8988T (cell line): ENCODE measurements at places on chromosomes 2 and 18.

GRCh38 chr2:241315879-241316631 lies at the start of gene SEPTIN2:
TSS of gene SEPTIN2 (plus strand) at chr2:241315925. CDS start at chr2:241324233, 8,308 bp downstream.
- no peak for DNase-seq

- no peak for DNase-seq
Measured at GRCh38 chr18:46676182-46676835, 19.3 kb upstream of the LOXHD1 start.

GRCh38 chr2:5036256-5036655 lies 655.9 kb upstream of the SOX11 start:
- no peak for DNase-seq

- no peak for DNase-seq
Measured at GRCh38 chr2:192004188-192004963, 157.5 kb upstream of the CAVIN2 start.

GRCh38 chr2:85163675-85164074 lies 30.5 kb downstream of the TCF7L1 start:
- DNase-seq = no peak

DNA sequence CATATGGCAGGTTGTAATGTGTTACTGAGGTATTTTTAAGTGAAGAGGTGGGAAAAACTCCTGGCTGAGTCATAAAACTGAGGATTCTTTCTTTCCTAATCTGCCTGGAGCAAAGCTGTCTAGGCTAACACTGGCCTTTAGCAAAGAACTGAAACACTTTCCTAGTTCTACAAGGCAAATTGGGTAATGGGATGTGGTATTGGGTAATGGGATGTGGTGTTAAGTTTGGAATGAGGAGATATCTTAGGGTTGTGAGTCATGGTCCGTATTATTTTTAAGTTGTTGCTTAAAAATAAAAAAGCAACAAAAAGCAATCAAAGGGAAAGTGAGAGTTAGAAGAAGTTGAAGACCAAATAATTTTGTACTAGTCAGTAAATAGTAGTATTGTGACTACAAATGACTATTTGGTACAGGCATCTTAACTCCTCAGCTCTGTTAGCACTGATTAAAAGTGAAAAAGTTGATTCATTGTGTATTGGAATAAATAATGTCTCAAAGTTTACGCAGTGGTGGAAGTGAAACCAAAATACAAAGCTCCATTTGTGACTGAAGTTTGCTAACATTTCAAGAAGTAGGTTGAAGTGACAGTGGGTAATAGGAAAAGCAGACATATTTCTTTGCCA lies 216.8 kb downstream of the CAMKMT start:
- no peak for DNase-seq

GRCh38 chr2:224983712-224984554 lies 58.3 kb downstream of the DOCK10 start:
- no peak for DNase-seq

- DNase-seq = no peak
Measured at GRCh38 chr2:60735496-60736250, 20.4 kb upstream of the PAPOLG start.

GRCh38 chr2:134647607-134648256 lies 71.1 kb downstream of the TMEM163 start:
- DNase-seq = no peak

GRCh38 chr2:32067549-32067948 lies 4.2 kb downstream of the SPAST start:
- DNase-seq = no peak

DNA sequence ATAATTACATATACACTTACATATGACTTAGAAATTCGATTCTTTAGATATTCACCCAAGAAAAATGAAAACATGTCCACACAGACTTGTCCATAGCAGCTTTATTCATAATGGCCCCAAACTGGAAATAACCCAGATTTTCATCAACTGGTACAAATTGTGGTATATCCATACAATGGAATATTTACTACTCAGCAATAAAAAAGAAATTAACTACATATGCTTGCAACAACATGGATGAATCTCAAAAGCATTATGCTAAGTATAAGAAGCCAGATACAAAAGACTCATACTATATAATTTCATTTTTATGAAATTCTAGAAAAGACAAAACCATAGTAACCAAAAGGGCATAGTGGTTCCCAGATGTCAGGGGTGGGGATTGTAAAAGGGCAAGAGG lies 5.1 kb upstream of the REEP1 start:
- no peak for DNase-seq

GRCh38 chr18:68940754-68941153 lies 142.9 kb downstream of the CCDC102B start:
- DNase-seq = no peak

DNA sequence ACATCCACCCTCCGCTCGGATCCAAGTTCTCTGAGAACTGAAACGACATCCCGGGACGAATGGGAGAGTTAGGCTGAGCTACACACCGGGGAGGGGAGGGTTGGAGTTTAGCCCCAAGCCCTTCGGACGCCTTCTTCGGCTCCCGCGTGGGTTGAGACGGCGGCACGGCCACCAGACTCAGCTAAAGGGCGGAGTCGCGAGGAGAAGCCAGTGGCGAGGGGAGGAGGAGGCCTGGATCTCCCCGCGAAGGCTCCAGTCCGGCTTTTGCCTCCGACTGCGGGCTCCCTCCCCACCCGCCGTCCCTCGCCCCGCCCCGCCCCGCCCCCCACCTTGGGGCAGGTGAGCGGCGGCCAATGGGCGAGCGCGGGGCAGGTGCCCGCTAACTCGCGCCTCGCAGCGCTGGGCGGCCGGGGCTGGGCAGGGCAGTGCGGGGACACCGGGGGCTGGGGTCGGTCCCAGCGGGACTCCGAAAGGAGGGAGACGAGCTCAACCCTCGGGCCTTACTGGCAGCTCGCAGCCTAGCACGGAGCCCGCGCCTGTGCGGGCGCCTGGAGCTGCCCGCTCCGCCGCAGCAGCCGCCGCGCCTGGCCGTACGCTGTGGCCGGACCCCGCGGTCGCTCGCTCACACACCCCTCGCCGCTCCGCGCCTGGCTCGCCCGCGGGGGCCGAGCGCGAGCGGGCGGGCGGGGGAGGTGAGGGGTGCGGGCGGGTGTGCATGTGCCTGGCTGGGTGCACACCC lies at the start of gene EMX1:
Gene EMX1, plus strand, starts transcription at position 382 of the 739 bp plus-strand sequence. Its CDS starts 334 bp downstream, at position 716.
- peak; percentile 98 for DNase-seq

DNA sequence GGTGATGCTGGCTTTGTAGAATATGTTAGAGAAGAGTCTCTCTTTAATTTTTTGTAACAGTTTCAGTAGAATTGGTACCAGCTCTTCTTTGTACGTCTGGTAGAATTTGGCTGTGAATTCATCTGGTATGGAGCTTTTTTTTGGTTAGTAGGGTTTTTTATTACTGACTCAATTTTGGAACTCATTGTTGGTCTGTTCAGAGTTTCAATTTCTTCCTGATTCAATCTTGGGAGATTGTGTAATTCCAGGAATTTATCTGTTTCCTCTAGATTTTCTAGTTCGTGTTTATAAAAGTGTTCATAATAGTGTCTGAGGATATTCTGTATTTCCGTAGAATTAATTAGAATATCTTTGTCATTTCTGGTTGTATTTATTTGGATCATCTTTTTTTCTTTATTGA lies 943.5 kb downstream of the TRIB2 start:
- DNase-seq = no peak

- DNase-seq = peak; percentile 60
Measured at GRCh38 chr18:5900262-5900661, 4.9 kb upstream of the TMEM200C start.
